Ovary (tissue), 10 donors: ENCODE measurements at places on chromosomes 3 and 15. TPM values are rescaled to one million over a fixed set of nuclear protein-coding genes. Genes with fewer than 3 reads are reported as not detected.

The NANOGP8 gene
- 3.3 TPM for total RNA-seq

The CHL1 gene
- 81.0 TPM for total RNA-seq

GRCh38 chr3:127192576-127193232 lies at the start of gene PRR23E:
PRR23E (plus strand) TSS chr3:127193131; CDS start chr3:127196686, 3,555 bp downstream.
- no peak for DNase-seq

The ONECUT1 gene
- not detected for total RNA-seq

The PARP6 gene
- total RNA-seq: 79.3 TPM

GRCh38 chr15:65921780-65922179 lies 52.5 kb downstream of the RAB11A start:
- no peak for DNase-seq

- DNase-seq: no peak
Observed at GRCh38 chr3:169286214-169286613, 377.3 kb downstream of the MECOM start.

- DNase-seq: no peak
Observed at GRCh38 chr3:124887932-124888298, 750 bp upstream of the ITGB5 start.

DNA sequence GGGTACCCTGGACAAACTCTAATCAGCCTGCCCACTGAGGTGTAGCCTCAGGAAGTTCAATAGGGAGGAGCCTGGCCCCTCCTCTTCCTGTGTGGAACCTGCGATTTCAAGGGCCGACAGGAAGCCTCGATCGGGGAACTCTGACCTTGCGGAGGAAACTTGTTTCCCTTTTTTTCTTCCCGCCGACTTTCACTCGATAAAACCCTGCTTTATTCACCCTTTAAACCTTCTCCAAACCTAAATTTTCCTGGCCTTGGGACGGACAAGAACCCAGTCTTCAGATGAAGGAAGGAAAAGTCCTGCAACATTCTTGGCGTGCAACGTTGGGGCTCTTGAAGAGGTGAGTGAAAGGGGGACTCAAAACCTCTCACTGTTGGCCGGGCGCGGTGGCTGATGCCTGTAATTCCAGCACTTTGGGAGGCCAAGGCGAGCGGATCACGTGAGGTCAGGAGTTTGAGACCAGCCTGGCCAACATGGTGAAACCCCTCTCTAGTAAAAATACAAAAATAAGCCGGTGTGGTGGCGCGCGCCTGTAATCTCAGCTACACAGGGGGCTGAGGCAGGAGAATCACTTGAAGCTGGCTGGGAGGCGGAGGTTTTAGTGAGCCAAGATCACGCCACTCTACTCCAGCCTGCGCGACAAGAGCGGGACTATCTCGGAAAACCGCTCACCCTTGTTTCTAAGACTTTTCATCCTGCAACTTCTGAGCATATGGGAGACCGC lies 208.2 kb downstream of the ZNF385D start:
- no peak for DNase-seq

DNA sequence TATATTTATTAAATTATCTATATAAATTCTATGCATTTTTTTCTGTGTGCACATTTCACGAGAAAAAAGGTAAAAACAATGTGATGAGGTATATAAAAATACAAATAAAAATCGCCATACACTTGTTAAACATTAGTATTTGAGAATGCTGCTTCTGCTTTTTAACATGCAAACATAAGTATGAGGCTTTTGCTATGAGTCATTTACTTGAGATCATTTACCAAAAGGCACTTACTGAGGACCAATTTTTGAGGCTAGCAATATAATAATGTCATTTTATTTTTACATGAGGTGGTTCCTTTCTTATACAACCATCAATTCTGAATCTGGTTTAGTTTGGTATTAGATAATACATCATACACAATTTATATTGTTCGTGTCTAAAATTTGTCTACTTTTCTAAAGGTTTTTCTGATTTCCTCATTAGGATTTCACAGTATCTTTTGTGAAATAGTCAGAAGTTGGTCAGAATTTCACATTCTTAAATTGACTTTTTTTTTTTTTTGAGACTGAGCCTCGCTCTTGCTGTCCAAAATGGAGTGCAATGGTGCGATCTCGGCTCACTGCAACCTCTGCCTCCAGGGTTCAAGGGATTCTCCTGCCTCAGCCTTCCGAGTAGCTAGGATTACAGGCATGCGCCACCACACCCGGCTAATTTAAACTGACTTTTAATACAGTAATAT lies 25.6 kb downstream of the DCUN1D1 start:
- DNase-seq: no peak

DNA sequence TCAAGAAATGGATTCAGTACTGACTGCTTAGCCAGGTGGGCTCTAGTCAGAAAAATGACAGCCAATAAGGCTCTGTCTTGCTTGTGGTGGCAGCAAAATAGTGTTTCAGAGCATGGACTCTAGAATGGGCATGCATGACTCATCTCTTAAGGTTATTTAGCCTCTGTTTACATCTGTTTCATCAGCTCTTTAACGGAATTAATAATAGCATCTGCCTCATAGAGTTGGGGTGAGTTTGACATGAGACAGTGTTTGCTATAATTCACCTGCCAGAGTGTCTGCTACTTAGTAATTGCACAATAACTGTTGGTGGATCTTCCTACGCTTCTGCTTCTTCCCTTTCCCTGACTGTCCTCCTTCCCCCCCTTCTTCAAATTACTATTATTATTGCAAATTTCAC lies 350.4 kb upstream of the SEMA6D start:
- DNase-seq: no peak

GRCh38 chr15:79197285-79197684 lies 85.2 kb upstream of the ANKRD34C start:
- DNase-seq: no peak

DNA sequence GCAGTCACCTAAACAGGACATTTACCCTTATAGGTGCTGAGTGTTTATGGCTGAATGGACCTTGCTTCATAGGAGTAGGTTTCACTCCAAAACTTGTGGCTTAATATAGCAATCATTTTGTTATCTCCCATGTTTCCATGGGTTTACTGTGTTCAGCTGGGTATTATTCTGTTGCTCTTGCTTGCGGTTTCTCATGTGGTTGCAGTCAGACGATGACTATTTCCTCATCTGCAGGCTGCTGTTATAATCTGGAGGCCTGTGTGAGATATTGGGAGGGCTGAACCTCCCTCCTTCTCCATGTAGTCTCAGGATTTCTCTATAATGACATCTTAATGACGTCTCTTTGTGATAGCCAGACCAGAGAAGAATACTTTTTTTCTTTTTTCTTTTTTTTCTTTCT lies 98.1 kb downstream of the ZPLD1 start:
- no peak for DNase-seq

The RPL39L gene
- 4.0 TPM for total RNA-seq

- no peak for DNase-seq
Observed at GRCh38 chr15:40106203-40107161, 2.2 kb downstream of the BMF start.

DNA sequence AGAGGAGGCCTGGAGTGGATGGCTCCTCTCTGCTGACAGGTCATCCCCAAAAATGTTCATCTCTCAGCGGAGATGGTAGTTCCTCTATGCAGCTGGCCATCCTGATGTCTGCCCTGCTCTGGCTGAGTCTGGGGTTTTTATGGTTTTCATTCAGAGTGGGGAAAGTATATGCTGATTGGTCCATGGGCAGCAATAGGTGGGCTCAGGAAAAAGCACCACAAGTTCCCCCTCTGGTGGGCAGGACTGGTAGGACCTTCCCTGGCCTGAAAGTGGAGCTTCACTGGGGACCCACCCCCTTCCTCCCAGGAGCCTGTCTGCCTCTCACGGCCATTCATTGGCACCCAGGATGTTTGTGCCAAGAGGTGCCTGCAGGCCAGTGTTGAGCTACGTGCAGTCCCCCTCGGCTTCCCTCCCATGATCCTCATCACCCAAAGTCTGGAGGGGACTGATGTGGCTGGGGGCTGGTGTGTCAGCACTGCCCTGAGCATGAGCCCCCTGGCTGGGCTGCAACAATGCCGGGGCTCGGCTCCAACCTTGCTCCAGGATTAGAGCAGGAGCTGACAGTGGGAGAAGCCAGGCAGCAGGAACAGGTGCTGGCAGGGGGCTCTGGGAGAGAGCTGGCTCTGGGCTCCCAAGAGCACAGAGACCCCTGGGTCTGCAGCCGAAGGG lies 13.1 kb upstream of the BLOC1S6 start:
- DNase-seq: no peak

- no peak for DNase-seq
Observed at GRCh38 chr15:77525400-77525811, 104.7 kb downstream of the HMG20A start.

The CKMT1B gene
- total RNA-seq: not detected

DNA sequence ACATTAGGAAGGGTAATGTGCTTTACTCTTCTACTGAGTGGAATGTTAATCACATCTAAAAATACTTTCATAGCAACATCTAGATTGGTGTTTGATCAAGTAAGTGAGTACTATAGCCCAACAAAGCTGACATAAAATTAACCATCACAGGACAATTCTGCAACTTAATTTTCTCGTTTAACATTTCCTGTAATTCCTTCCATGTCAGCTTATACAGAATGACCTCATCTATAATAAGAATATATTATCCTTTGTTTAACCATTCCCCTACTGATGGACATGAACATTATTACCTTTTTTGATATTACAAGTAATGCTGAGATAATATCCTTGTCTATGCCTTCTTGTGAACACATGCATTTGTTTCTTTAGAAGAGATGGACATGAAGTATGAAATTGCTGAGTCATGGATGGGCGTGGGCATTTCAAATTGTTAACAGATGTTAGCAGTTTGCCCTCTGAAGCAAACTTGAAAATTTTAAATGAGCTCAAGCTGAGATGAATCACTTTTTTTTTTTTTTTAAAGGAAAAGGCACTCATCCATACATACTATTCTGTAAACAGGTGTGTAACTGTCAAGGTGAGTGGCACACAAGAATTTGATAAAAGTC lies 85.1 kb downstream of the OXNAD1 start:
- no peak for DNase-seq

- no peak for DNase-seq
Observed at GRCh38 chr3:161796780-161797179, 300.2 kb downstream of the OTOL1 start.

GRCh38 chr3:157360044-157360443 lies 76.6 kb upstream of the PTX3 start:
- DNase-seq: no peak

DNA sequence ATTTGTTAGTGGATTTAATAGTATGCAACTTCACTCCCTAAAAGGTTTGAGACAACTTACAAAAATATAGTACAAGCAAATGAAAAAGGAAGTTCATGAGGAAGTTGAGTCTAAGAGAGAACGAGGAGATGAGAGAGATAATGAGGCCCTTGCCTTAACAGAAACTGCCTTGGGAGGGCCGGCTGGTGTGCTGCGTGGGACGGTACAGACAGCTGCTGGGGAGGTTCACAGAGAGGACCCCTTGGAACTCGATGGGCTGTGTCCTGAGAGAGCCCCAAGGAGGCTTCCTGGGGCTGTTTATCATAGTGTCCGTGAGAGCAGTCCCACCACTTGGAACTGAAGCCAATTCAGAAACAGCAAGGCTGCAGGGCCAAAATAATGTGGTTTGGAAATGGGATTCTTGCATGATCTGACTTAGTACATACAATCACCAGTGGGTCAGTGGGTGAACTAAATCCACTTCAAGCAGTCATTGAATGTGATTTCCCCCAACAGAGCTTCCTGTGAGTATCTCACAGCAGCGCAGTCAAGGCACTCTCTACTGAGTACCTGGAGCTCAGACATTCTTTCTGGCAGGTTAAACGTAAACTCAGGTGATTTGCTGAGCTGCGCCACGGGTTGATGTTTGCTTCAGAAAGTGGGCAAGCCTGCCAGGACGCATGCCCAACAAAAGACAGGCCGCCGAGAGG lies 90.8 kb downstream of the CRTC3 start:
- DNase-seq: no peak

The SAMD7 gene
- total RNA-seq: not detected

The PSTPIP1 gene
- total RNA-seq: 10.9 TPM

The ATP13A4 gene
- 2.4 TPM for total RNA-seq

The CDHR4 gene
- 3.2 TPM for total RNA-seq

The SNURF gene
- total RNA-seq: 25.0 TPM

GRCh38 chr3:185733980-185734724 lies 90.7 kb downstream of the IGF2BP2 start:
- no peak for DNase-seq

DNA sequence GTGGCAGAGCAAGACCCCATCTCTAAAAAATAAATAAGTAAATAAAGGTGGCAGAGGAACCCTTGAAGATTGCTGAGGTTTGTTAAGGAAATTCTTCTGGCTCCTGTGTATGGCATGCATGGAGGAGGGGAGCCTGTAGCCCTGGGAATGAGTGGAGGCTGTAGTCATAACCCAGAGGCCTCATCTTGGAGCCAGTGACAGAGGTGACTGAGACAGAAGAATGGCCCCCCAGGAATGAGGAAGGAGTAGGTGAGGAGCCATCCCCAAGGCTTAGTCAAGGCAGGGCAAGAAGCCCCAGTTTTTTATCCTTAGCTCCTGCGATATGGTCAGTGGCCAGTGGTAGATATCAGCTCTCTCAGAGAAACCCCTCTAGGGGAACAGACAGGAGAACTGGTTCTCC lies 46.5 kb downstream of the BSN start:
- no peak for DNase-seq
